ENCODE measurements at places on chromosomes 4 and X.

DNA sequence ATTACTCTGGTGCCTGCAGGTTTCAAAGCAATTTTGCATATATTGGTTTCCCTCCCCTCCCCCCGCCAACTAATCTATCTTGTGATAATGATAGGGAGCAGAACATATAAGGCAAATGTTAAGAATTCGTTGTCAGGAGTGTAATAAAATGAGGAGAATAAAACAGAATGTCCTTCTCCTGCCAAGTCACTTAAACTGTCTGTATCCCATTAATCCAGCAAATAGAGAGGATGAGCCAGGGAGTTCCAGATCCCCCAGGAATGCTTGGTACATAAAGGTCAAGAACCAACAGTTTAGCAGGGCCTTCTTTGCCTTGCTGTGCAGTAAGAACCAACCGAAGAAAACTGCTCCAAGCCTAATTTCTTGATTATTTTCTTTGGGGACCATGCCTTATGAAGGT is 141.4 kb downstream of the AMELX start:
- DNase-seq: no peak

DNA sequence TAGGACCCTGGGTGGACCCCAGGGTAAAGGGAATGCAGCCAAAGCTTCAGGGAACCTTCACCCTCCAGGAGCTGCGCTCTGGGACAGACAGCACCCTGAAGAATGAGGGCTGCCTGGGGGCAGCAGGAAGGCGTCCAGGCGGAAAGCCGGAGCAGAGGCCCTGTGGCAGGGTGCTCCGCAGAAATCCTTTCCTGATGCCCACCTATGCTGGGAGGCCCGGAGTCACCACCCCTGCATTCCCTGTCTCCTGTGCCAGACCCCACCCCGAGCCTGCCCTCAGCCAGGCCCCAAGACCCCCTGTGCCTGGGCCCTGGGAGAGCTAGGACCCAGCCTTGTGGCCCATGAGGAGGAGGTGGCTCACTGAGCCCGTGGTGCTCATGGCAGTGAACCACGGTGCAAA is 1.3 kb upstream of the DGKQ start:
- no peak for DNase-seq

- DNase-seq: no peak
These were observed 26.6 kb downstream of the PPM1K start for GRCh38 chr4:88257726-88258125.

GRCh38 chr4:178414881-178415446 is 972.7 kb upstream of the AGA start:
- DNase-seq: no peak

GRCh38 chr4:139443661-139444060 is 10.3 kb upstream of the RAB33B start:
- DNase-seq: no peak

DNA sequence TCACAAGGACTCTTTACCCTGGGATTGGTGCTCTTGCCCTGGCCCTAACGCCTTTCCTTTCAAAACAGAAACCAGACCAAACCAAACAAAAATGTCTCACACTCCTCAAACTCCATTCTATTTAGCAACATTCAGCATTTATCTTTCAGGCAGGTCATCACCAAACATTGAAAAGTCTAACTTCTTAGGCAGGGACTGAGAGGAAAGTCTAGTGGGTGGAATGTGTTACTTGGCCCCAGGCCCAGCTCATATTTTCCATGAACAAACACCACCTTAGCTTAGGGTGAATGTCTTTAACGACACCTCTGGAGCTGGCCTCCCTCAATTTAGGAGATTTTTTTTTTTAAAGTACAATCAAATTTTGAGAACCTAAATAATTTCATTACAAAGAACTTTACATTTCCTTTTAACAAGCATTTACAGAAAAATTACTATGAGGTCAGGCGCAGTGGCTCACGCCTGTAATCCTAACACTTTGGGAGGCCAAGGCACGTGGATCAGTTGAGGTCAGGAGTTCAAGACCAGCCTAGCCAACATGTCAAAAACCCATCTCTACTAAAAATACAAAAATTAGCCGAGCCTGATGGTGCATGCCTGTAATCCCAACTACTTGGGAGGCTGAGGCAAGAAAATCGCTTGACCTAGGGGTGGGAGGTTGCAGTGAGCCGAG is 10.2 kb upstream of the N4BP2 start:
- DNase-seq: peak; percentile 55

DNA sequence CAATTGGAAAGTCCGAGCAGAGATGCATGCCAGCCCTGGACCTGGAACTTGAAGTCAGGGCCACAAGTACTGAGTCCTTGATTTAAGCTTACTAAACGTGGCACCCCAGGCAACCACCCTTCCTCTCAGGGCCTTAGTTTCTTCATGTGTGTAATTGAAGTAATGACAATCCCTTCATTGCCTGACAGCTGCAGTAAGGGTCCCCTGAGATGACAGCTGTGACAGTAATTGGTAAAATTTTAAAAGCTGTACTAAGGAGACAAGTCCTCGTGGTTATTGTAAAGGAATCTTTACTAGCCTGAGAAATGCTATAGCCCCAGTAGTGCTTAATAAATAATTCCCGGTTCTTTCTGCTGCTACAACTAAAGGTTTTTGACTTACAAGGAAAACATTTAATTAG is 175.1 kb upstream of the RADX start:
- DNase-seq: peak; percentile 23

DNA sequence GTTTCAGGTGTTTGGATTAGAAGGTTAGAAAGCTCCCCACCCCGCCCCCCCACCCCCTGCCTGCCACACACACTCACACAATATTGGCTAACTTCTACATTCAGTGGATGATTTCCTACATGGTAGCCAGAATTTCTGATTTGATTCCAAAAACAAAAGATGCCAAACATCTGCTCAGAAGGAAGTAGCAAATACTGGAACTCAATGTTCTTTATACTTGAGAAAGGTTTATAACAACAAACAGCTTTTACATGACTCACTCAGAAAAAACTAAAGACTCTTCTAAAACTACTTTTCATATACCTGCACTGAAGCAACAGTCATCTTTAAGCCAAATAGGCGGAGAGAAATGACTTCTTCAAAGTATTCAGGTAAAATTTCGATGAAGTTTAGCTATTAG is 750.5 kb upstream of the POU3F4 start:
- DNase-seq: peak; percentile 65

DNA sequence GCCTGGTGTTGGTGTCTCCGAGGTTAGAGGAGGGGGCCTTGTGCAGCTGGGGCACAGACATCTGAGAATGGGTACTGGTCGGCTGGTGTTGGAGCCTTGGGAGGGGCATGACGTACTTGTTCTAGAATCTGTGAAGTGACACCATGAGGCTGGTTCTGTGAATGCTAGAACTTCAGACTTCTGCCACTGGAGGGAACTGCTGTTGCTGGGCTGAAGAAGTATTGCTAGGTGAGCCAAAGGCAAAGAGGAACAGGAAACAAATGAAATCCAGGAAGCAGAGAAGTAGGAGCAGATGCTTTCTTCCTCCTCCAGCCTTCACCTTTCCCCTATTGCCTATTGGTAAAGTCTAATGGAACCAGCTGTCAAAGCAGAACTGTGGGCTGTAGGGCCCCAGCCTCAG is 120.9 kb upstream of the DDIT4L start:
- DNase-seq: no peak

- no peak for DNase-seq
These were observed 161.8 kb downstream of the MAB21L2 start for GRCh38 chr4:150743564-150744342.

DNA sequence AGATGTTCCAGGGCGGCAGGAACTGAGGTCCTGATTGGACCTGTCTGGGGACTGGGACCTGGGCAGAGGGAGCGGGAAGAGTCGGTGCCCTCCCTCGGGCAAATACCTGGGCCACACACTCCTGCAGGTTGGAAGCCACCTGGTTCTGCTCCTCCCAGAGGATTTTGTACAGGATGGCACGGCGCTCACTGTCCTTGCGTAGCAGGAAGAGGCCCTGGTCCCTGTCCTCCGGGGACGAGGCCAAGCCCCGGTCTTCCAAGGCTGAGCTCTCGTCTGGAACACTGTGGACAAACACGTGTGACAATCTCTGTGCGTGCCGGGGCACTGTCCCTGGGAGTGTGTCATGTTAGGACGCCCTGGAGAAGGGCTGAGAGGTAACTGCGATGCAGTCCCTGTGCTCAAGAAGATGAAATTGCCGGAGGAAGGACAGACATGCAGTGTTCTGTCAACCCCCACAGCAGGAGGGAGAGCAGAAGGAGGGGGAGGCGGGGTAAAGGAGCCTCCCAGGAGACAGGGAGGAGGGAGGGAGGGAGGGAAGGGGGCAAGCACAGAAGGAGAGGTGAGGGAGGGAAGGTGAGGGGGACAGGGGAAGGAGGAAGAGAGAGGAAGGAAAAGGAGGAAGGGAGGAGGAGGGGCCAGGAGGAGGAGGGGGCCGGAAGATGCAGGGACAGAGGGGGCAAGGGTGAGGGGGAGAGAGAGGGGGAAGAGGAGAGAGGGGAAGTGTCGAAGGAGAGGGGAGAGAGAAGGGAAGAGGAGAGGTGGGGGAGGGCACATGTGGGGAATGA is 29.0 kb downstream of the PDHA1 start:
- DNase-seq: peak; percentile 37

DNA sequence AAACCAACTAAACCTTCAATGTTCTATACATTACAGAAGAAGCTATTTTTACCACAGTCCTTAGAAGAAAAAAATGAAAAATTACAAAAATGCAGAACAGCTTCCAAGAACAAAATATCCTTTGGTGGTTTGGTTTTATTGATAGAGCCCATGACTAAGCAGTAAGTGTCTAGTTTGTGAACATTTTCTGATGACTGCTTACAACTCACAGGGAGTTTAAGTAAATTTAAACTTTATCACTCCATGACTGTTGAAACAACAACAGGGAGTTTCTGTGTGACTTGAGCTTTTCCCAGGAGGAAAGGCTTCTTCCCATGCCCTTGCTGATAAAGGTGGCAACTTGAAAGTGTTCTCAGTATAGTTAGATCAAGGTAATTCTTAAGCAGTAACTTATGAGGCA is 2.9 kb downstream of the PF4 start:
- DNase-seq: no peak

- DNase-seq: no peak
These were observed 33.4 kb downstream of the GRXCR1 start for GRCh38 chr4:42925921-42926320.
